ENCODE measurements at places on chromosomes 2 and 18. TPM values are rescaled to one million over a fixed set of nuclear protein-coding genes. Genes with fewer than 3 reads are reported as not detected.

The CRYGD gene
- not detected for total RNA-seq

GRCh38 chr18:21682371-21683051 lies 22.1 kb downstream of the ABHD3 start:
- H3K4me3 ChIP-seq: no peak overlapping the region
- no peaks in the 10 kb centered on the region for H3K27me3 ChIP-seq
- no peaks in the 10 kb centered on the region for H3K36me3 ChIP-seq
- H3K4me1 ChIP-seq: no peaks in the 10 kb centered on the region
- no peak overlapping the region for H3K27ac ChIP-seq

The ADRA2B gene
- not detected for total RNA-seq

The ESPNL gene
- total RNA-seq: not detected

The WDR54 gene
- 16.4 TPM for total RNA-seq

- H3K27ac ChIP-seq: no peak overlapping the region
- DNase-seq: no peak
- no peaks in the 10 kb centered on the region for H3K4me1 ChIP-seq
- no peaks in the 10 kb centered on the region for H3K36me3 ChIP-seq
Measured at GRCh38 chr2:240645346-240645745, 20.1 kb downstream of the GPR35 start.

DNA sequence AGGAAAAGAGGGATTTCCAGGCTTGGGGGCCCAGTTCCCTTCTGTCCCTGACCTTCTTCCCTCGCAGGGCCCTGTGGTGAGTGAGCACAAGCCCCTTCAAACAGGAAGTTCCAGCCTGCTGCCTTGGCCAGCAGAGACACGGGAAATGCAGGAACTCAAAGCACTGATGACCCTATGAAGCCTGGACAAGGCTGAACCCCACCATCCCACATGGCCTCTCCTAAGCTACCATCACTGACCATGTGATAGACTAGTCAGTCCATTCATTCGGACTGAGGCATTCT lies 196.4 kb downstream of the TNS1 start:
- no peak overlapping the region for H3K4me3 ChIP-seq
- H3K27ac ChIP-seq: no peak overlapping the region
- no peaks in the 10 kb centered on the region for H3K27me3 ChIP-seq
- H3K36me3 ChIP-seq: peaks cover 5% of the 10 kb centered on the region
- H3K4me1 ChIP-seq: peaks cover 7% of the 10 kb centered on the region
- DNase-seq: no peak

DNA sequence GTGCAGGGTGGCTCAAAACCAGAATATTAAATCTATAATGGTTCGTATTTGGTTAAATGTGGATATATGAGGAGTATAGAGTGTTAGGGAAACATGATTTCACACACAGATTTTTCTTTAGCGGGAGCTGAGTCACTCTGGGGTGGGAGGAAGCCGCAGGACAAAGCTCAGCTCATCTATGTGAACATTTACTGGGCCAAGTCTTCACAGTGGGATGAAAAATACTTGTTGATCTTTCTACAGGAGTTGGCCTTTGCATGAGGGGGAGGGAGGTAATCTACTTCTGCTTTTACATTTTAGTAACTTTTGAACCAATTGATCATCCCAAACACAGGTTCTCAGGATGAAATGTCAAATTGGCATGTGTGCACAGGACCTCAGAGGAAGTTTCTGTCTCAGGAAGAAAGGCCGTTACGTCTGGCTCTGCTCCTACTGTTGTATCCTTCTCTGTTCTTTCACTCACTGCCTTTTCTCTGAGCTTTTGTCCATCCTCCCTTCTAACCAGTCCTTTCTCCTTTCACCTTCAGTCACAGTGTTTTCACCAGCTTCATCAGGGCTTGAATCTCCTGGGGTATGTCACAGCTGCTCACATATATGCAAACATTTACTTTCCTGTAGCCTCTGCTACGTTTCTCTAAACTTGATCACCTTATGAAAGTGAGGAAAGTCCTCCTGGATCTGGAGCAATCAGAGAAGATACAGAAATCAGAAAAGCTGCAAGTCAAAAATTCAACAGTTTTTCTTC lies 943.3 kb upstream of the FANCL start:
- H3K4me3 ChIP-seq: no peak overlapping the region
- no peak overlapping the region for H3K27ac ChIP-seq
- no peaks in the 10 kb centered on the region for H3K36me3 ChIP-seq

The FRZB gene
- 0.20 TPM for total RNA-seq

The GRP gene
- not detected for total RNA-seq

Data from MCF 10A (cell line).